ENCODE measurements at places on chromosomes 13 and 19.

DNA sequence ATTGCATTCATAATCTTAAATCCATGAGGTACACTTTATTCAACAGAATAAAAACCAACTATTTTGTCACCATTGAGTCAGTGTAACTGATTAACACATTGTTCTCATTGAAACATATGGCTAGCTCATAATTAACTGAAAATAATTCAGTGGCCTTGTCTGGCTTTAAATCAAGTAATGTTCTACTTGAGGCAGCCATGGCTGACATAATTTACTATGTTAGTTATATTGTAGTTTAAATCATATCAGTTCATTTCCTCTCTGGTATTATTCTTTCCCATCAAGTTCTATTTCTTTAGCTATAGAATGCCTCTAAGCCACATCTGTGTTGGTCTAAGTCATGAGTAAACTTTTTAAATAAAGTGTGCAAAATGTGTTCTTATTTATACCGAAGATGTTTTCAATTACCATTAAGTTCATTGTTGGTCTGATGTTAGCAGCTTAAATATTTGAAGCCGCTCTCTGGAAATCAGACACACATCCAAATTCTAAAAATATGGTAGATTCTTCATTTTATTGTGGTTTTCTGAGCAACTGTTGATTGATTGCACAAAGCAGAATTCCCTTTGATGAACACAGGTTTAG, 393.7 kb downstream of the GPC6 start:
- DNase-seq, result no peak

GRCh38 chr19:50412419-50412818, 6.3 kb upstream of the SPIB start:
- no peak for DNase-seq

DNA sequence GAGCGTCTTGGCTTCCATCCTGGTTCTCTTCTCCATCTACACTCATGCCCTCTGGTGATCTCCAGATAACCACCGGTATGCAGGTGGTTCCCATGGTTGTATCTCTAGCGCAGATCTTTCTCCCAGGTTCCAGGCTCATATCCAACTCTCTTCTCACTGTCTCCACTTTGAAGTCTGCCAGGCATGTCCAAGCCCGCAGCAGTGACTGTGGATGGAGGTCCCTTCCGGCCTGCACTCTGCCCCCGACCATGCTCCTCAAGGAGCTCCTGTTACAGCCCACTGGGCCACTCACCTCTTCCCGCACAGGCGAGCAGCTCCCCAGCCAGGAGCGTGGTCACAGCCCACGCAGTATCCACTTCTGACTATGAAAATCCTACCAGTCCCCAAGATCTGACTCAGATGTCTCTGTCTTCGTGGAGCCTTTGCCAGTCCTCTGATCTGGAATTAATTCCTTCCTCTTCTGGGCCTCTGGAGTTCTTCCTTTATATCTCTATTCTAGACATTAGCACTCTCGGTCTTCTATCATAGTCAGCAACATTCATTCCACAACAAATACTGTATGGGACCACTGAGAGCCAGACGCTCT, 100.2 kb downstream of the TEX26 start:
- DNase-seq, result no peak

DNA sequence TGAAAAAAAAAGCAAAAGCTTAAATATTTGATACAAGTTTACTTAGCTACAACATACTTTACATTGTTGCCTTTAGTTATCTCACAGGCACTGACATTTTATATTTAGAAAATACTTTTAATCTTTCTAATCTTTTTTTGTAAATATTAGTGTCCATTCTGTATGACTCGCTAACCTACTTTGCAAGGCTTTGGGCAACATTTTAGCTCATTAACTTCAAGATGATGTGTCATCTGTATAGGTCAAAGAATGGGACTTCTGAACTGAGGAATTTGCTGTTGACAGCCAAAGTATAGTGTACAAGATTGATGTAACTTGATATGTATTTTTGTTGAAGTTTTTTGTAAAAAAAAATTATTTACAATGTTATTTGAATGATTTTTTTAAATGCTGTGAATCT, 2.7 kb upstream of the C1QTNF9 start:
- DNase-seq, result peak; percentile 41

DNA sequence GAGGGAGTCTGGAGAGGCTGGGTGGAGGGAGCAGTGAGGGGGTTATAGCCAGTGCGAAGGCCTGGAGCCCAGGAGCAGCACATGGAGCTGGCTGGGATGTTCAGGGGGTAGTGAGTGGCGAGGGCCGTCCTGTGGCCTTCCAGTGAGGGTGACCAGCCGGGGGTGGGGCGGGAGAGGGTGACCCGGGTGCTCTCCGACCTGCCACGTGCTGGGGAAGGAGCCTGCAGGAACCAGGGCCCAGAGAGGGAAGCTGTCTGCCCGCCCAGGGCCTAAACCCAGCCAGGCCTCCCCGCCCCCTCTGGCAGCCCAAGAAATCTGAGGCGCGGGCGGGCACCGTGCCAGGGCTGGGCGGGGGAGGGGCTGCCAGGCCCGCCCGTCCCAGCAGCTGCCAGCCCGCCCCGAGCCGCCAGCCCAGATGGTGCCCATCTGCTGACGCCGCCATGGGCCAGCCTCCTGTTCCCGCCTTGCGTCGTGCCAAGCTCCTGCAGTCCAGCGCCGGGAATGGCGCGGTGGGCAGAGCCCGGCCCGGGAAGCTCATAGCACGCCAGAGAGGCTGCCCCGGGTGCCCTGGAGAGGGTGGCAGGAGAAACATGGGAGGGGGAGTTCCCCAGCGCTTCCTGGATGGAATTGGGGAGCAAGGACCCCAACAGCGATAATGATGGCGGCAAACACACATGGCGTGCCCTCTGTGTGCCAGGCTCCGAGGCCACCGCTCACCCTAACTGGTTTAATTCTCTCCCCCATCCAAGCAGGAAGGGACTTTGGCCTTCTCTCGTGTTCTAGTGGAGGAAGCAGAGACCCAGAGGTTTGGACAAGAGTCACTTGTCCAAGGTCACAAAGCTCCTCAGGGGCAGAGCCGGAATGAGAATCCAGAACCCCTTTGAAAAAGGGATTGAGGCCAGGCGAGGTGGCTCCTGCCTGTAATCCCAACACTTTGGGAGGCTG, 21.5 kb downstream of the NFIC start:
- DNase-seq, result peak; percentile 83

- DNase-seq, result no peak
Observed at GRCh38 chr19:34332027-34332760, 32.8 kb upstream of the GPI start.

GRCh38 chr13:74570834-74571233, 436.6 kb upstream of the KLF12 start:
- DNase-seq, result no peak

GRCh38 chr13:31200637-31200971, 829 bp downstream of the B3GLCT start:
- peak; percentile 79 for DNase-seq

DNA sequence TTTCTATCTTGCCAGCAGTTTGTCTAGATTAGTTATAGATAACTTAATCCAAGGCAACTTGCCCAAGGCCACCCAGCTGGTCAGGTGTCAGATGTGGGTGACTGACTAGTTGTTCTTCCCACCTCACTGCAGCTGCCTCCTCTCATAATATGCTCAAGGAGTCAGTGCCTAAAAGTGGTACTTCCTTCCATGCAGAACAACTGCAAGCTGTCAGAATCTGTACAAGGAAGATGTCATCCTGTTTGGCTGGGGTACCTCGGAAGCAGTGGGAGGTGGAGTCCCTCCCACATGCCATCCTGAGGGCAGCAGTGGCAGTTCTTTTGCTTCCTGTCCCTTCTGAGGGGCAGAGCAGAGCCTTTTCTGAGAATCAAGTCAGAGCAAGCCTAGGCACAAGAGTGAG, 193.2 kb upstream of the RFC3 start:
- no peak for DNase-seq

GRCh38 chr13:107209824-107210722, 642.1 kb upstream of the ARGLU1 start:
- DNase-seq, result peak; percentile 50

GRCh38 chr13:98856983-98857382, 104.5 kb upstream of the SLC15A1 start:
- no peak for DNase-seq

GRCh38 chr13:112330479-112331381, 45.4 kb upstream of the SPACA7 start:
- DNase-seq, result no peak

DNA sequence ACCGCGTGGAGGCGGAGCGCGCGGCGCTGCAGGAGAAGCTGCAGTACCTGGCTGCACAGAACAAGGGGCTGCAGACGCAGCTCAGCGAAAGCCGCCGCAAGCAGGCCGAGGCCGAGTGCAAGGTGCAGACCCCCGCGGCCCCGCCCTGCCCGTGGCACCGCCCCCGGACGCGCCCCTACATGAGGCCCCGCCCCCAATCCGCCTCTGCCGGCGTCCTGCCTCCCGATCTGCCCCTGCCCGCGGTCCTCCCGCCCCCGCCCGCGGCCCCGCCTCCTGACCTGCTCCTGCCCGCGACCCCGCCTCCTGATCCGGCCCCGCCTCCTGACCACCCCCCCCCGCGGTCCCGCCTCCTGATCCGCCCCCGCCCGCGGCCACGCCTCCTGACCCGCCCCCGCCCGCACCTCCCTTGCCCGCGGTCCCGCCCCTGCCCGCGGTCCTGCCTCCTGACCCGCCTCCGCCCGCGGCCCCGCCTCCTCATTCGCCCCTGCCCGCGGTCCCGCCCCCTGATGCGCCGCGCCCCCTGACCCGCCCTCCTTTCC, 11.7 kb downstream of the PRR36 start:
- DNase-seq, result peak; percentile 89

Data from DMS53 (cell line).